ENCODE measurements at places on chromosomes 6 and 20.

DNA sequence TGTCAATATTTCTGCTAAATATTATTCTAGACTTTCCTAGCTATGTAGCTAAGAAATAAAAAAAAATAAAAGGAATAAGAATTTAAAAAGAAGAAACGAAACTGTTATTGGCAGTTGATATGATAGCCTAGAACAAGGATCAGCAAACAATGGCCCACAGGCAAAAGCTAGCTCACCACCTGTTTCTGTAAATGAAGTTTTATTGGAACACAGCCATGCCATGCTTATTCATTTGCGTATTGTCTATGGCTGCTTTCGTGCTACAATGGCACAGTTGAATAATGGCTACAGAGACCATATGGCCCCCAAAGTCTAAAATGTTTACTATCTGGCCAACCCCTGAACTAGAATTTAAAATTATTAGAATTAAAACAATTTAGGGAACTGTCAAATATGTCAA lies 952.6 kb upstream of the MAP3K7 start:
- DNase-seq = no peak

- no peak for DNase-seq
Observed at GRCh38 chr6:152089992-152090391, 282.5 kb downstream of the ESR1 start.

GRCh38 chr20:32432277-32432676 lies 74.1 kb downstream of the ASXL1 start:
- DNase-seq = no peak

DNA sequence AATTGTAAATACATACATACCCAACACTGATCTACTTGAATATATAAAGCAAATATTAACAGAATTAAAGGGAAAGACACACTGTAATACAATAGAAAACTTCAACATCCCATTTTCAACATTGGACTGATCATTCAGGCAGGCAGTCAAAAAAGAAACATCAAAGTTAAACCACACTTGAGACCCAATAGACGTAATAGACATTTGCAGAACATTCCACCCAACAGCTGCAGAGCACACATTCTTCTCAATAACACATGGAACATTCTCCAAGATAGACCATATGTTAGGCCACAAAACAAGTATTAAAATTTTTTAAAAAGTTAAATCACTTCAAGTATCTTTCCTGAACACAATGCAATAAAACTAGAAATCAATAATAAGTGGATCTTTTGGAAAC lies 698.2 kb downstream of the COL12A1 start:
- DNase-seq = no peak

DNA sequence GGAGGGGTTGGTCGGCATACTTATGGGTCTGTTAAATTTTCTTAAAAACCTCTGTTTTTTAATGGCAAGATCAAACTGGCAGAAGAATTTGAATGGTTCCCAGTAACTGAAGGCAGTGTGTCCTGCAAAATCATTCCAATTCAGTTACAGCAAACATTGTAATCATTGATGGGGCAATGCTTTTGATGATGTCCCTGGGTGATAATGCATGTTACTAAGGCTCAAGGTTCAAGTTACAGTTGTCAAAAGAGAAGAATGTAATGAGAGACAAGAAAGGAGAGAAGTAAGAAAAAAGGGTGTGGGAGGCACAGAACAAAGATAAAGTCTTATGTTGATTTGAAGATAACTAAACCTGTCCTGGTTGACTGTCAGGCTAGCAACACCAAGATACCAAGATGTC lies 54.9 kb downstream of the CEP162 start:
- DNase-seq = no peak

GRCh38 chr6:159760602-159761057 lies 1.2 kb upstream of the ACAT2 start:
- no peak for DNase-seq

DNA sequence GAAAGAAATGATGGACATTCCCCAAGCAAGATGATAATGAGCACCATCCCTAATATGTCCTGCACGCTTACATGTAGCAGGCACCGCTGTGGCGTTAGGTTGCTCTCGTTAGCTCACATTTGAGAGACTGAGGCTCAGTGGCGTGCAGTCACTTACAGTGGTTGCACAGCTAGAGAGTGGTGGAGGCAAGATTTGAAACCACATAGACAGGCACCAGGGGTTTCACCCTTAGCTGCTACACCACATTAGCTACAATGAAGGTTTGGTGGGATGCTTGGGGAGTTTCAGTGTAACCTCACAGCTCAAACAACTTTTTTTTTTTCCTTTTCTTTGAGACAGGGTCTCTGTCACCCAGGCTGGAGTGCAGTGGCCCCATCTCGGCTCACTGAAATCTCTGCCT lies 3.7 kb downstream of the COX4I2 start:
- no peak for DNase-seq

DNA sequence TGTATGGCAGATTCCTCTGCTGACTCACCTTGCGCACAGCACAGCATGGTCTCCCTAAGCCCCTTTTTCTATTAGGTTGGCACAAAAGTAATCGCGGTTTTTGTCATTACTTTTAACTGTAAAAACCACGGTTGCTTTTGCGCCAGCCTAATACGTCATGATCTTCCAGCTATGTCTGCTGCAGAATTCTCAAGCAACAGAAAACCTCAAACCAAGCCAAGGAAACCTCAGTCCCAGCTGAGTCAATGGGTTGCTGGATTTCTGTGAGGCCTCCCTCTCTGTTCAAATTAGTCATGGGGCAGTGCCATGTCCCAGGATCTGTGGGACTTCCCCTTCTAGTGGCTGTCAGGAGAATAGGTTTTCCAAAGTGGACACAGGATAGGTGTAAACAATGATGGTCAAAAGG lies 15.7 kb upstream of the ENPP1 start:
- DNase-seq = no peak

GRCh38 chr6:90586546-90586835 lies 381 bp downstream of the MAP3K7 start:
- no peak for DNase-seq

DNA sequence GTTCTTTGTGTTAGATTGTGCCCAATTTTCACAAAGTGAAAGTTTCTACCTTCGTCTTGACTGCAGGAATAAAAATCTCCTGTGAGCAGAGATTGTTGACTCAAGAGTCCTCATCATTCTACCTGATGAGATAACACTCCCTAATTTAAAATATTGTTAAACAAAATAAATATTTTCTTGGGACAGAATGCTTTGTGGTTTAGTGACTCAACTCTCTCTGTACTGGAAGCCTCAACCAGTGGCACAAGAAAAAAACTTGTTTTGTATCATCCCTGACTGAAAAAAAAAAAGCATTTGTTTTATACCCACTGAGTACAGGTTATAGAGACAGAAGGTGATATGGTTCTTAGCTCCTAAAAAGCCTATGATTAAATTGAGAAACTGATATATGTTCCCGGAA lies 78.9 kb downstream of the CRYBG1 start:
- no peak for DNase-seq

DNA sequence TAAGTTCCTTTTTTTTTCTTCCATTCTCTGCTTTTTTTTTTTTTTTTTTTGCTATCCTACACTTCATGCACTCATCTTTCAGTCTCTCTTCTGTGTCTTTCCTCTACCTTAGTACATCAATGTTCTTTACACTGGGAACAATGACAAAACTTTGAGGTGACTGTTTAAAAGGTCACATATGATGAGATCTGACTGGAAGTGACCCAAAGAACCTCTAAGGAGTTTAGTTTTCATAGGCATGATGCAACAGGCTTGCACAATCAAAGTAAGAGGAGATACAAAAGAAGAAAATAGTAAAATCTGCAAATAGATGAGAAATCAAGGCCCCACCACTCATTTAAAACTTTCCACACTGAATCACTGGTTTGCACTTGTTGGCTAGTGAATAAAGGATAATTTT lies 840.8 kb downstream of the TBC1D32 start:
- DNase-seq = no peak

DNA sequence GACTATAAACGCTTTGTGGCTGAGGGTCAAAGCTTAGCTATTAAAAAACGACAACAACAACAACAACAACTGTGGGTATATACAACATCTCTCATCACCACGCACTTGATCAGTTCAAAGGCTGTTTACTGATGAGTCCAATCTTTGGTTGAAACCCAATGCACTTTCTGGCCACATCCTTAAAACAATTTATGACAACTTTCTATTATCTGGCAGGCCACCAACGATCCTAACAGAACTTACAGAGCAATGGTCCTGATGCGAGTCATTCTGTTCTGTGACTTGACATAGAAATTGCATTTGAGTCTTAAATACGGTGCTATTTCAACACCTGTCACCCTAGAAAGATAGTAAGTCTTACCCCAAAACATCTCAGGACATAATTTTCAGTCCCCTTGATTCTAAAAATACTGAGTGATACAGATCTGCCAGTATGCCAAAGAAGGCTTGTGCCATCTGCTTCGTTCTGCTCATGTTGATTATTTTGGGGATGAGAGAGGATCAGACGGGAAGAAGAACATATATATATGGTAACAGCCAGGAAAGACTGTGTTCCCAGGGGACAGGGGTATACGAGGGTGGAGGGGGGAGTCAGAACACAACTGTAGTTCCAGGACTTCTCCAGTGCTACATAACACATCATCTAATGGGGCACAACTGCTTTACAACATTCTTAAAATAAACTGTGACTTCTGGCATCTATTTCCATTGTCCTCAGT lies 55.8 kb downstream of the PLAGL1 start:
- no peak for DNase-seq

DNA sequence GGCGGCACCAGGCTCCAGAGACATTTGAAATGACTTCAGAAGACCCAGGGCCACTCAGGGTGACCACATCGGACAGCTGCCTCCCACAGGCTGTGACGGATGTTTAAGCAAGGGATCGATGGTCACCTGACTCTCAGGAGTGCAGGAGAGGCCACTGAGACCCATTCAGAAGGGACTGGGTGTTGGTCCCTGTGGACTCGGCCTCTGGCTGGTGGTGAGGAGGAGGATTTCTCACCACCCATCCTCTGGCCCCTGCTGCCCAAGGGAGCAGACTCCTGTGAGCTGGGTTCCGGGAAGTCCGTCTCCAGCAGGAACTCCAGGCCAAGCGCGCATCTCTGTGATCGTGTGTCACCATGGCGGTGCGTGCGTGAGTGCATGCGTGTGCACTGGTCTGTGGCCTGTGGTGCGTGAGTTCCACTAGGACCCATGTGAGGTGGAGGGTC lies 25.5 kb downstream of the NPEPL1 start:
- no peak for DNase-seq

DNA sequence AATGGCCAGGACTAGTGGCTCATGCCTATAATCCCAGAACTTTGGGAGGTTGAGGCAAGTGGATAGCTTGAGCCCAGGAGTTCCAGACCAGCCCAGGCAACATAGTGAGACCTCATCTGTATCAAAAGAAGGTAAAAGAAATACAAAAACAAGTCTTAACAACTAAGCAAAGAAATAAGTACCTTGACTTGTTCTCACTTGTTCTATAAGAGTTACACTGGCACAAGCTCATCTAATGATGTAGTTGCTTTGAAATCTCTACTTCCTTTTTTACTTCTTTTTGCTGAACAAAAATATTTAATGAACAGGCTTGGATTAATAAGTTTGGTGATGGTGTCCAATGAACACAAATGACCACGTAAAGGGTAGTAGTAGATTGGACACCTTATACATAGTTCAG lies 72.2 kb downstream of the SGK1 start:
- DNase-seq = no peak

GRCh38 chr20:34043025-34043424 lies 49.3 kb downstream of the RALY start:
- DNase-seq = no peak
